Hematopoietic multipotent progenitor cell (in vitro differentiated cells): ENCODE measurements at places on chromosomes 6 and 20. TPM values are rescaled to one million over a fixed set of nuclear protein-coding genes. Genes with fewer than 3 reads are reported as not detected.

The FABP7 gene
- not detected for total RNA-seq

The RBBP8NL gene
- not detected for total RNA-seq

The NPBWR2 gene
- total RNA-seq, result 0.27 TPM

The MUCL3 gene
- not detected for total RNA-seq
